DMS153 (cell line): ENCODE measurements at places on chromosomes 1 and 21.

DNA sequence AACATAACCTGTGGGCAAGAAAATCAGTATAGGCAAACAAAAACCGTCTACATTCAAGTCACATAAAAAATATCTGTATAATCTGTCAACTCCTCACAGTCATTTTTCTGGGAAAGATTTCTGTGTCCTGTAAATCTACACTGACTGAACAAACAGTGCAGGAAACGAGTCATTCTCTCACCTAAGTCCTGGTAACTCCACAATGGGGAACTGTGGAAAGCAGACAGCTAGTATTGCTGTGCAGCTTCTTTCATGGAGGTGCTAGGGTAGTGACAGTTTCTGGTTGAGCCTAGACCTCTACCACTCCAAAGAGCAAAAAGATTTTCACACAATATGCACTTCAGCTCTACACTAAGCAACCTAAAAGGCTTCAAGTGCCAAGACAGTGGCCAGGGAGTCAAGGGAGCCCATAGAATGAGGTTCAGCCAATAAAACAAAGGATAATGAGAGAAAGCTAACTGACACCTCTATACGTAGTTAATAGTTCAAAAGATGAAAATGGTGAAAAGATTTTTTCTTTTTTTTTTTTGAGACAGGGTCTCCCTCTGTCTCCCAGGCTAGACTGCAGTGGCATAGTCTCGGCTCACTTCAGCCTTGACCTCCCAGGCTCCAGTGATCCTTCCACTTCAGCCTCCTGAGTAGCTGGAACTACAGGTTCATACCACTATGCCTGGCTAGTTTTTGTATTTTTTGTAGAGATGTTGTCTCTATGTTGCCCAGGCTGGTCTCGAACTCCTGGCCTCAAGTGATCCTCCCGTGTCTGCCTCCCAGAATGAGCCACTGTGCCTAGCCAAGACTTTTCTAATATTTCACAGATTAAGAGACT lies 5.5 kb downstream of the PTP4A2 start:
- peak; percentile 41 for DNase-seq

DNA sequence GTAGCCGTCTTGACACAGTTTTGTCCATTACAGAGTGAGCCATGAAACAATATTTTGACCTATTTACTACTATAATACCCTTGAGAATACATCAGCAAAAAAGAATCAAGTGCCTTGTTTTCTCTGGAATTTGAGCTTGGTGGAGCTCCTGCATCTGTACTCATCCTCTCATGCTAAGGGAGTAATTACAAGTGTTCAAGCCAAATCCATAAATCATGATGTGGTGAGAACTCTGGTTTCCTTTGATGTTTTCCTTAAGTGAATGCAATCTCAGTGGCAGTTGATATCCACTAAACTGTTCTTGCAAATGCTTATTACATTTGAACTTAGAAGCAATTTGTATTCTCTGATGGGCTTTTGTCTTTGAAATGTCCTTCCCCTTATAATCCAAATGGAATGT lies 824.6 kb upstream of the TMPRSS15 start:
- DNase-seq = no peak

DNA sequence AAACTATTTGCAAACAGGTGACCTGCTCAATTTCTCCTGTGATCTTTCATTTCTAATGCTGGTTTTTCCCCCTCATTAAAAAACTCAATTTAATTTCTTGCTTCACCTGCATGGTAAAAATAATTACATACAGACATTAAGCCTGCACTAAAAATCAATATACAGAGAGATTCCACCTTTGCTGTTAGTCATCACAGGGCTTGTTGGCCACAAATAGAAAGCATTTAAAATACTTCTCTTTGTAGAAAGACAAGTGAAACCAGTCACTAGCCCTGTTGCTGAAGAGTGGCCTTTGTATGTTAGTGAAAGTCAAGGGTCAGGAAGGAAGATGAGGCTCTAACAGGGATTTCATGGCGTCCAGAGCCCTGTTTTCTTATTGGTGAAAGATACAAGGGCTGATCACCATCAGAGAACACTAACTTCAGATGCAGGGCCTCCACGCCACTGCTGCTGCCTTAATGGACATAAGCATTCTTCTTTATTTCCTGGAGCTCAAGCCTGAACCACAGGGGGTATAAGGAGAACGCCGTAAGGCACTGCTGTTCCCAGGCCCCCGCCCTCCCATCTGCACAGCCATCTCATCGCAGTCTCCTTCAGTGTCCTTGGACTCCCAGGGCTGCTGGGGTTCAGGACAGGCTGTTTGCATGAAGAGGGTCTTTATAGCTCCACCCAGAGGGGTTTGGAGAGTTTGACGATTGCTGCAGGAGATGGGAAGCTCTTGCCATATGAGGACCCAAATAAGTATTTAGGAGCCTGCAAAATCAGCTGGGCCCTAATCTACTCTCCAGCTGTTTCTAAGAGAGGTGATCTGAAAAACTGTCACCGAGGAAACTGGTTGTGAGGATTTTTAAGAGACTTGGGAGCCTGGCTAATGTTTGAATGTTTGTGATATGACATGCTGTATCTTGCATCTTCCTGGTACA lies 117.3 kb upstream of the IRF2BP2 start:
- no peak for DNase-seq

DNA sequence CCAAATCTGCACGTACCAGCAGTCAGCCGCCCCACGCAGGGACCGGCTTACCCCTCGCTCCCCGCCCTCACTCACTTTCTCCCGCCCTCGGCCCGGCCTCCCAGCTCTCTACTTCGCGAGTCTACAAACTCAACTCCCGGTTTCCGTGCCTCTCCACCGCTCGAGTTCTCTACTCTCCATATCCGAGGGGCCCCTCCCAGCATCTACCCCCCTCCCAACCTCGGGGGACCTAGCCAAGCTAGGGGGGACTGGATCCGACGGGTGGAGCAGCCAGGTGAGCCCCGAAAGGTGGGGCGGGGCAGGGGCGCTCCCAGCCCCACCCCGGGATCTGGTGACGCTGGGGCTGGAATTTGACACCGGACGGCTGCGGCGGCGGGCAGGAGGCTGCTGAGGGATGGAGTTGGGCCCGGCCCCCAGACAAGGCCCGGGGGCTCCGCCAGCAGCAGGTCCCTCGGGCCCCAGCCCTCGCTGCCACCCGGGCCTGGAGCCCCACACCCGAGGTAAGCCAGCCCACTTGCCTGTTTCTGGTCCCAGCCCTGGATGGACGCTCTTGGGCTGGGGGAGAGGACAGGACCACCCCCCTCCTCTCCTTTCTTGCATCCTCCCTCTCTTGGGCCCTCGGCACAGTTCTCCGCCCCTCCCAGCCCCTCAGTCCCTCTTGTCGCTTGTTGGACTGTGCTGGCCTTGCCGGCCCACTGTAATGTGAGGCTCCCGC lies at the start of gene ARTN:
TSS of gene ARTN (plus strand) at position 416 of the 715 bp plus-strand sequence. CDS start 1,856 bp downstream, outside the sequence.
- no peak for DNase-seq

- peak; percentile 83 for DNase-seq
Observed at GRCh38 chr21:26795866-26796329, 49.3 kb downstream of the ADAMTS1 start.

DNA sequence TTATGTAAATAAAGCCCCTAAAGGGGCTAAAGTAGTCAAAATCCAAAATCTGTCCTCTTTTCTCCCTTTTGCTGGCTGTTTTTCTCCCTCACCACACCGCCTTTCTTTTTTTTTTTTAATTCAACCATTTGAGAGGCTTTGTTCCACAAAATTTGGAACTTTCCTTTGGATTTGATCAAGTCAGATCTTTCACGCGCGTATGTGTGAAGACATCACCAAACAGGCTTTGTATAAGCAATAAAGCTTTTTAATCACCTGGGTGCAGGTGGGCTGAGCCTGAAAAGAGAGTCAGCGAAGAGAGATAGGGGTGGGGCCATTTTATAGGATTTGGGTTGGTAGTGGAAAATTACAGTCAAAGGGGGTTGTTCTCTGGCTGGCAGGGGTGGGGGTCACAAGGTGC lies 5.3 kb upstream of the HPDL start:
- no peak for DNase-seq

GRCh38 chr21:34698270-34699015 lies 29.6 kb downstream of the CLIC6 start:
- DNase-seq = no peak

DNA sequence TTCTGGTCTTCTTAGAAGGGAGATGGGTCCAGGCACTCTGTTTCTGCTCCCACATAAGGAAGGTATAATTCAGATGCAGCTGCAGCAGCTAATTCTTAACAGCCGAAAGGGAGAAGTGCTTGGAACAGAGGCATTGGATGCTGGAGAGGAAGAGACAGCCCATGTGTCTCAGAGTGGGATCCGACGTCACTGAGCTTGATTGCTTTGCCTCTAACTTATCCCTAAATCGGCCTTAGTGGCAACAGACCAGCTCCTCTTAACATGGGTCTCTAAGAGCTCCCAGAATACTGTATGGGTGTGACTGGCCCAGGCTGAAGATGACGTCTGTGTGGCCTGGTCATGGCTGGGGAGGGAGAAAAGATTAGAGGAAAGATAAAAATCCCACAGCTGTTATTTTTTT lies 40.7 kb upstream of the KCND3 start:
- no peak for DNase-seq

DNA sequence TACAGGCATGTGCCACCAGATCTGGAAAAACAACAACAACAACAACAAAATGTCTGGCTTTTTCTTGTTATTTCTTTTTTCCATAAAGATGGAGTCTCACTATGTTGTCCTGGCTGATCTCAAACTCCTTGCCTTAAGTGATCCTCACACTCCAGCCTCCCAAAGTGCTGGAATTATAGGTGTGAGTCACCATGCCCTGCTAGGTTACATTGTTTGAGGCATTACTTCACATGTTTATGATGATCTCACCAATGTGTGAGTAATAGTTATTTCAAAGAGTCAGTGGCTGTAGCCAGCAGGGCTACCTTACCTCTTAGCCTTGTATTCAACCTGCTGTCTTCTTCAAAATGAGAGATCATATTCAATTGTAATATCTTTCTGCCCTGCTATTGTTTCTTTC lies 445.7 kb downstream of the AMY1C start:
- no peak for DNase-seq

DNA sequence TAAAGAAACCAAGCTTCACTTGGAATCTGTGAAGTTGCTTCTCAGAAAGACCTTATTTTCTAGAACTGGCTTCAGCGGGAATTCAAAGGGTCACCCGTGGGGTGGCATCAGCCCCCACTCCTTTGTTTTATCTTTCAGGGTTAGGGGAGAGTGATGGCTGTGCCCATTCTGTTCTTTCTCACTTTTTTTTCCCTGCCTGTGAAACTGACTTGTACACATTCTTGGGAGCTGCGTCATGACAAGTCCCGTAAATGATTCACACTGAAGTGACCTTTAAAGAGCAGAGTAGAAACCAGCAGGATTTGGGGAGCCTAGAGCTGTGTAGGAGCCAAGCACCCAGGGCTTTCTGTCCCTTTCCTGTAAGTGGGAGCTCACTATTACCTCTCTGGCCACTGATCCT lies 43.8 kb downstream of the SLC44A3 start:
- no peak for DNase-seq

GRCh38 chr1:224266915-224267856 lies 62.8 kb downstream of the NVL start:
- DNase-seq = no peak

DNA sequence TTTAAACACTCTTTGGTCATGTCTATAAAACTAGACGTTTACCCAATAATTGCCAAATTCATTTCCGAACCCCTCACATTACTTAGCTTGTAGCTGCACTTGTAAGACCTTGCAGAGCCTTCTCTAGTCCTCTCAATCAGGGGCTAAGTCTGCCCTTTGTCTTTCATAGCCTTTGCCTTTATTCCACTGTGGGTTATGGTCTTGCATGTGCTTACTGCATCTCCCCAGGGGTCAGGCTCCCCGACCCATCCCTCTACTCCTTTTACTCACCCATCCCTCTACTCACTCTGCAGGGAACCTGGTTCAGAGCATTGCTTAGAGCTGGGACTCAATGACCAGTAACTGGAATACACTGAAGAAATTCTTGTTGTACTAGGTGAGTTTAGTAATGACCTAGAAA lies 235.4 kb downstream of the PCP4 start:
- no peak for DNase-seq

- DNase-seq = no peak
Observed at GRCh38 chr1:21318057-21318713, 27.9 kb upstream of the ECE1 start.
